NCI-H1417 treated with DMSO at 0.1 percent for 48 hours (cell line): ENCODE measurements at places on chromosomes 12 and 14.

DNA sequence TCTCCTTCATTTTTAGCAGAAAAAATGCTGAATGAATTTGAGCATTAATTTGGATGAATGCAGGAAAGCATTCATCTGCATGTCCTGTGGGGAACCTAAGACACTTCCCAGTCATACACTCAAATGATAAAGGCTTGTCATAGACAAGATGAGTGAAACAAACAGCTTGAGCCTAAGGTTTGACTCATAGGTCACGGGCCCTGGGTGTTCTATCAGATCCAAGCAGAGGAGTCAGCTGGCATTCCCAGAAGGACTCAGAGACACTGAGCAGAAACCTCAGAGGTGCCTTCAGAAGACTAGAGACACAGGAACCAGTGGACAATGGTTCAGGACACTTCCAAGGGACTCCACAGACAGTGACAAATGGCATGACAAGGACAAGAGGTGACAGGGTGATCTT, 183.9 kb downstream of the NTF3 start:
- no peak for DNase-seq

- DNase-seq, result no peak
These were observed 22.3 kb upstream of the ELK3 start for GRCh38 chr12:96171905-96172304.

- no peak for DNase-seq
These were observed 137.3 kb upstream of the RTL1 start for GRCh38 chr14:101040538-101041442.

- DNase-seq, result no peak
These were observed 57.1 kb upstream of the SLCO1B1 start for GRCh38 chr12:21073822-21074460.

- DNase-seq, result no peak
These were observed 4.5 kb upstream of the LTBP2 start for GRCh38 chr14:74616507-74616906.

DNA sequence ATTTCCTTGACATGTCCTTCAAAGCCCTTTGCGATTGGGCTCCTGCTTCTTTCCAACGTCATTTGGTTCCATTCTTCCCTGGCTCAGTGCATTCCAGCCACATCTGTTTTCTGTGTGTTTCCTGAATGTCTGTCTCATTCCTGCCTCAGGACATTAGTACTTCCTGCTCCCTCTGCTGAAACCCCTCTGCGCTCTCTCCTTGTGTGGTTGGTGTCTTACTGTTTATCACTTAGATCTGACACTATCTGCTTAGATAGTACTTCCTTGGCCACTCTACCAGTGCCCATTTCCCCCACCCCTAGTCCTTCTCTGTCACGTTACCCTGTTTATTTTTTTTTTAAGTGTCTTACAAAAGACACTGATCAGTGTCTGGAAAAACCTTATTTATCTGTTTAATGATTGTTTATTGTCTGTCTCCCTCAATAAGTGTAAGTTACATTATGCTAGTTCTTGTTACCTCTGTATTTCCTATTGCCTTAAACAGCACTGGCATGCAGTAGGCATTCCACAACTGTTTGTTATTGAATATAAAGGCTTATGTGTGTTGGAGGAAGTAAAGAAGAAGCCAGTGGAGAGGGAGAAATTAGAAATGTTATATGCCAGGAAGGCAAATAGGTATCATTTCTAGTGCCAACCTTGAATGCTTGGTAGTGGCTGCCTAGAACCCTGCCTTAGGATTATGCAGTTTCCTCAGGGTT, 21.5 kb downstream of the DYRK2 start:
- no peak for DNase-seq

DNA sequence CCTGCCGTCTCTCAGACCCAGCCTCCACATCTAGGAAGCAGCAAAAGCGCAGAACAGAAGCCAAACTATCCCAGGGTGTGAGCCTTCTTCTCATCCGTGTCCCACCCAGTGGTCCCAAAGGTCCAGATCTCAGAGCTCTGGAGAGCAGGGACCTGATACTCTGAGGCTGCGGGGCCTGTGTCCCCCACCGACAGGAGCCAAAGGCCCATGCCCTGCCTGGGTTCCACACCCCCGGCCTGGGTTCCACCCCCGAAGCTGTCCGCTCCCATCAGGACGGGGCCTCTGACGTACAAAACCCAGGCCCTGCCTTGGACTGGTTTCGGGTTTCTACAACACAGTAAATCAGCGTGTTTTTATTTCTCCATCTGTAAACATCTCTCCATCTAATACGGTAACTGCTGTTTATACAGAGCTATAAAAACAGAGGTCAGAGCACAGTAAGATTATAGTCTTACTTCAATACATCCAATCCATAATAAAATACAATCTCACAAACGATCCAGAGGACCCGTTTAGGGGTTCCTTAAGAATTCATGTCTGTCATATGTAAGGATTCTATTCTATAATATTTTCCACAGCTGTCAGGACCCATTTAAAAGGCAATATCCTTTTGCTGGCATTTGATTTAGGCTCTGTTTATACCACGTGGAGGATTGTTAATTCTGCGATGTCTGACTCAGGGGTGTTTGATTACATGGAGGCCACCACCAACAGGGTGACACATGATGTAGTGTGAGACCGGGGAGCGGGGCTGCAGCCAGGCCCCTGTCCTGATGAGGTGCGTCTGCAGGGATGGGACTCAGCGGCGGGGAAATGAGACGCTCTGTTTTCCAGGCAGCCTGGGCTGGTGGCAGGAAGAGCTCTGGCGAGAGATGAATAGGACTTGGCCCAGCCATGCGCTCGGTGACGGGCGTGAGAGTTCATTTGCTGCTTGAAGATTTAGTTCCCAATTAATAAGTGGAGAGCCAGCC, 110.3 kb downstream of the DICER1 start:
- DNase-seq, result no peak

- DNase-seq, result no peak
These were observed 19.4 kb downstream of the ZFYVE21 start for GRCh38 chr14:103735022-103735421.

DNA sequence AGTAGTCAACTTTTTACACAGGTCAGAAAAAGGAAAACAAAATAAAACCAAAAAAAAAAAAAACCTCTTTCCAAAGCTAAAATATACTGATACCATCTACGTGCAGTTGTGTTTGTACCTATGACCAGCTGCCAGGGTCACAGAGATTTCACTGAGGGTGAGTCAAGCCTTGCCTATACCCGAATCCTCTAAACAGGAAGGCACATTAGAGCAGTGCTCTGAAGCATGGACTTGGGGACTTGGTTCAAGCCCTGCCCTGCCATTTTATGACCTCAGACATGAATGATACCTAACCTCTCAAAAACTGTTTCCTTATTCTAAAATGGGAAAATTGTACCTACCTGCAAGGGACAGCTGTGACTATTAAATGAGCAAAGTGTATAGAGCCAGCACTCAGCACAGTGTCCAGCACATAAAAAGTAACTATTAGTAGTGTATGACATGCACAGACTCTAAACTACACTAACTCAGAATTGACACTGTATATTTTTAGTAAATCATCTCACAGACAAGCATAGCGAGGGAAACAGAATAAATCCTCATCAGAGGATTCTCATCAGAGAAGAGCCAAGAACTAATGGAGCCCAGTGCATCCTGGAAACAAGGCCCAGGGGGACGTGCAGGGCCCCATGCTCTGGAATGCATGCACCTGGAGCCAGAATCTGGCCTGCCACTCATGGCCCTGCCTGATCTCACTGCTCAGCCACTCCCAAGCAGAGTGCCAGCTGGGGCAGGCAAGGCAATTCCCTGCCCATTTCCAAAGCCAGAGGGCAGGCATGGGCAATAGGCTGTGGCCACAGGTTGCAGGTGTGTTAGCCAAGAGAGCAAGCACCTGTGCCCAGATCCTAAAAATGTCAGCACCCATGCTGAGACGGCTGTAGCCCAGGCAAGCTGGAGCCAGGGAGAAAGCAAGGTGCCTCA, 57.0 kb downstream of the NT5DC3 start:
- no peak for DNase-seq

GRCh38 chr12:104439137-104439536, 17.6 kb upstream of the CHST11 start:
- no peak for DNase-seq

GRCh38 chr12:103279444-103279843, 216.3 kb downstream of the C12orf42 start:
- DNase-seq, result peak; percentile 94

- DNase-seq, result no peak
These were observed 11.9 kb downstream of the BDKRB1 start for GRCh38 chr14:96267916-96268315.

DNA sequence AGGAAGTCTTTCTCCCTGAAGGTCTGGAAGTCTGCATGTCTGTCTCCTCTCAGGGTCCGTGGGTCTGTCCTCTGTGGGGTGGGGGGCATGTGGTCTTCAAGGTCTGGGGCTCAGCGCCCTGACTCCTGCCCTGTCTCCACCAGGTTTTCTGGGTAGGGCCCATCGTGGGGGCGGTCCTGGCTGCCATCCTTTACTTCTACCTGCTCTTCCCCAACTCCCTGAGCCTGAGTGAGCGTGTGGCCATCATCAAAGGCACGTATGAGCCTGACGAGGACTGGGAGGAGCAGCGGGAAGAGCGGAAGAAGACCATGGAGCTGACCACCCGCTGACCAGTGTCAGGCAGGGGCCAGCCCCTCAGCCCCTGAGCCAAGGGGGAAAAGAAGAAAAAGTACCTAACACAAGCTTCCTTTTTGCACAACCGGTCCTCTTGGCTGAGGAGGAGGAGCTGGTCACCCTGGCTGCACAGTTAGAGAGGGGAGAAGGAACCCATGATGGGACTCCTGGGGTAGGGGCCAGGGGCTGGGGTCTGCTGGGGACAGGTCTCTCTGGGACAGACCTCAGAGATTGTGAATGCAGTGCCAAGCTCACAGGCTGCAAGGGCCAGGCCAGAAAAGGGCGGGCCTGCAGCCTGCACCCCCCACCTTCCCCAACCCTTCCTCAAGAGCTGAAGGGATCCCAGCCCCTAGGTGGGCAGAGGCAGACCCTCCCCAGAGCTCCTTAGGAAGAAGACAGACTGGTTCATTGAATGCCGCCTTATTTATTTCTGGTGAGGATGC, 3.4 kb downstream of the AQP5 start:
- no peak for DNase-seq

DNA sequence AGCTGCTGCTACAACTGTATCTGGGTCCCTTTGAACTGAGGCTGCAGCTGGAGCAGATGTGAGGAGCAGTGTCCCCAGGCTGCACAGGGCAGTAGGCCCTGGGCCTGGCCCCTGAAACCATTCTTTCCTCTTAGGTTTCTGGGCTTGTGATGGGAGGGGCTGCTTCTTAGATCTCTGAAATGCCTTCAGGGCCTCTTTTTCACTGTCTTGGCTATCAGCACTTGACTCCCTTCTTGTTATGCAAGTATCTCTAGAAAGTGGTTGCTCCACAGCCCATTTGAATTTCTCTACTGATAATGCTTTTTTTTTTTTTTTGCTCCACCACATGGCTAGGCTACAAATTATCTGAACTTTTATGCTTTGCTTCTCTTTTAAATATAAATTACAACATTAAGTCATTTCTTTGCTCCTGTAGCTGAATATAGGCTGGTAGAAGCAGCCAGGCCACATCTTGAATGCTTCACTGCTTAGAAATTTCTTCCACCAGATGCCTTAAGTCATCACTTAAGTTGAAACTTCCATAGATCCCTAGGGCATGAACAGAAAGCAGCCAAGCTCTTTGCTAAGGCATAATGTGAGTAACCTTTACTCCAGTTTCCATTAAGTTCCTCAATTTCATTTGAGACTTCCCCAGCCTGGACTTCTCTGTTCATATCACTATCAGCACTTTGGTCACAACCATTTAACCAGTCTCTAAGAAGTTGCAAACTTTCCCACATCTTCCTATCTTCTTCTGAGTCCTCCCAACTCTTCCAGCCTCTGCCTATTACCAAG, 41.1 kb downstream of the ACSM4 start:
- DNase-seq, result no peak

GRCh38 chr12:108338915-108339657, at the start of gene CMKLR1:
TSS of gene CMKLR1 (minus strand) at chr12:108339311. CDS start at chr12:108293591, 45,720 bp downstream.
- no peak for DNase-seq

- no peak for DNase-seq
These were observed 136.8 kb downstream of the IGF1 start for GRCh38 chr12:102343361-102344121.

- no peak for DNase-seq
These were observed 9.4 kb upstream of the ARID2 start for GRCh38 chr12:45720069-45720468.

GRCh38 chr12:93368766-93369165, 9.0 kb upstream of the NUDT4 start:
- no peak for DNase-seq

DNA sequence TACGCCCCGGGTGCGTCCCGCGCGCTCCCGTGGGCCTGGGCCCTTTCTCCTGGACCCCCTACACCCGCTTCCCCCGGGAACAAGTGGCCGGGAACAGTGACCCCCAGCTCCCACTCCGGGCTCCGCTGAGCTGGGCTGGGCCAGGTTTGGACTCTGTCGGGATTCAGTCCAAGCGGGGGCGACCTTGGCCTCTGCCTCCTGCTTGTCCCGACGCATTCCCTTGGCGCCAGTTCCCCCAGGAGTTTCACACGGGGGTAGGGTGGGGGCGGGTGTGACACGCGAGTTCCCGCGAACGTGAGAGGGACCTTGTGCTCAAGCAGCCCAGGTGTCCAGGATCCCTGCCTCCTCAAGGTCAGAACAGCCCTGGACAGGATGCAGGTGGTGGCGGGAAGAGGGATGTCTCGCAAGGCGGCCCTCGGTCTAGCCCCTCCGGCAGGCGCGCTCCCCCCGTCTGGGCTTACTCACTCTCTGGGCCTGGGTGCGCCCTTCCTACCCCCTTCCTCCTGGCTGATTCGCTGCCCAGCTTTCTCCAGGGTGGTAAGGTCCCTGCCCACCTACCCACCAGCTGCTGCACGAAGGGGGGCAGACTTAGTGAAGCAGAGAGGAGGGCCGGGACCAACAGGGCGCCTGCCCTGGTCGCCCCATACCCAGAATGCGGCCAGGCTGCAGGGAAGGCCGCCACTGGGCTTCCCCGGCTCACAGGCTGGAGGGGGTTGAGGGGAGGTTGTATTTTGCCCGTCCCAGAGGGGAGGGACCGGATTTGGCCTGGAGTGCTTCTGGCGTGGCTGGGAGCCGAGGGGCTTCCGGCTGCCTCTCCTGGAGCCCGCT, 862 bp downstream of the CRIP2 start:
- DNase-seq, result no peak

GRCh38 chr12:38507839-38508238, 191.3 kb downstream of the ALG10B start:
- DNase-seq, result no peak
